Effector CD4-positive, alpha-beta T cell (primary cell): ENCODE measurements at places on chromosomes 3 and 15.

DNA sequence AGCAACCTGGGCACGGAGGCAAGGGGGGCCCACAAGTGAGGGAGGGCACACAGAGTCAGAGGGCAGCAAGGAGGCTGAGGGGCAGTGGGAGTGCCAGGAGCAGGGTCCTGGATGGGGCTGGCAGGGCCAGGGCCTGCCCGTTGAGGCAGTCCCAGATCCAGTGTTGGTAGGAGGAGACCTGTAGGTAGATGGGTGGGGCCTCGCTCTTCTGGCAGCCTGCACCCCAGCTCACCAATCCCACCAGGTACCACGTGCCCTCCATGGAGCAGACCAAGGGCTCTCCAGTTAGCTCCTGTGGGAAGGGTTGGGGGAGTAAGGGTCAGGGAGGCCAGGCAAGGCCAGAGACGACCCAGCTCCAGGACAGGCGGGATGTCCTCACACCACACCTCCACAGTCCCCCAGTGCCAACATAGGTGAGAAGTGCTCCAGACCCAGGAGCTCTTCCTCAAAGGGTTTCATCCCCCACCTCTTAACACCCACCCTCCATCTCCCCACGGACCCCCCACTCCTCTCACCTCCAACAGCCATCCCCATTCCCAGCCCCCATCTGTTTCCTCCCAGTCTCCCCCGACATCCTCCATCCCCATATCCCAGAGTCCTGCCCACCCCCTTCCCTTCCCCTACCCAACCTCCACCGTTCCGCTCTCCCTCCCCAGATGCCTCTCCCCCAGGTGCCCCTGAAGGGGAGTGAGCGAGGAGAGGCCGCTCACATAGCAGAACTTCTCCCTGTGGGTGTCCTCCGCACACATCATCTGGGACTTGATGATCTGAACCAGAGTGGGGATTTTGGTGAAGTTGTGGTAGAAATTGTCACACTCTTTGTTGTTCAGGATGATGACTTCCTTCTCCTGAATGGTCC lies 5.2 kb downstream of the PRSS50 start:
- no peak for DNase-seq

DNA sequence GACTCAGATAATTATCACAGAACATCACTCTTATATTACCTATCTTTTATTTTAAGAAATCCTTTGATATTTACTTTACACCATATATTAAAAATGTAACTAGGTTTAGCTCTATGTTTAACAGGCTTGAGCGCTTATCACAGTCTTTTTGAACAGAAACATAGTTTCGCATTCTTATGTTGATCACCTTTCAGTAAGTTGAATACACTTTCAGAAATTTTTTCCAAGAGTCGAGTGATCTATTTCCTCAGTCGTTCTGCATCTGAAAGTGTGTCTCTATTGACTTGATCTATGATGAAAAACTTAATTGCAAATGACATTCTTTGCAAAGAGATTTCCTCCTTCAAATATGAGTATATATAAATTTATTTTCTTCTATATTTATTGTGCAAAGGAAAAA lies 516.6 kb upstream of the KCNMB2 start:
- no peak for DNase-seq

GRCh38 chr3:66456711-66457173 lies 44.1 kb downstream of the LRIG1 start:
- no peak for DNase-seq

DNA sequence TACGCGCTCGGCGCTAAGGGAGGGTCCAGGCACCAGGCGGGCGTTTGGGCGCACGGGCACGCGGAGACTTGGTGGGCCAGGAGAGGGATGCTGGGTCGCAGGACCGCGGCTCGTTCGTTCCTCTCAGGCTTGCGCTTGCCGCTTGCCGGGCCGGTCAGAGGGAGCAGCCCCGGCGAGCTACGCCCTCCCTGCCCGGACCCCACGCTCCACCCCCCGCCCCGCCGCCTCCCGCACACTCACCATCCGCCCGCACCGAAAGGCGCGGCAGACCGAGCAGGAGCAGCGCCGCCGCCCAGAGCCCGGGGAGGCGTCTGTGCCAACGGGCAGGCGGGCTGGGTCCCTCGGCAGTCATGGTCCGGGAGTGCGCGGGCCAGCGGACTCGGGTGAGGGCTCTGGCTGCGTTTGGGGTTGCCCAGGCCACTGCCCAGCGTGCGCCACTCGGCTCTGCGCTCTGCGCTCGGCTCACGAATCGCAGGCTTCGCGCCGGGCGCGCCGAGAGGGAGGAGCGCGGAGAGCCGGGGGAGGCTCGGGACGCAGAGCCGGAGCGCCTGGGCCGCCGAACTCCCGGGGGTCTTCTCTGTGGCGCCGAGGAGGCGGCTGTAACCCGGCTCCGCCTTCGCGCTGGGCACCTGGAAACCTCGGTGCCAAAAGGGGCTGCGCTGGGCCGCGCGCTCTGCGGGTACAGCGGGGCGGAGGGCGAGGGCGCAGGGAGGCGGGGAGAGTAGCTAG lies at the start of gene SUSD5:
TSS of gene SUSD5 (minus strand) at position 365 of the 729 bp plus-strand sequence. CDS start at position 352, 13 bp downstream.
- no peak for DNase-seq

GRCh38 chr3:152113992-152114651 lies 154.6 kb upstream of the MBNL1 start:
- no peak for DNase-seq

DNA sequence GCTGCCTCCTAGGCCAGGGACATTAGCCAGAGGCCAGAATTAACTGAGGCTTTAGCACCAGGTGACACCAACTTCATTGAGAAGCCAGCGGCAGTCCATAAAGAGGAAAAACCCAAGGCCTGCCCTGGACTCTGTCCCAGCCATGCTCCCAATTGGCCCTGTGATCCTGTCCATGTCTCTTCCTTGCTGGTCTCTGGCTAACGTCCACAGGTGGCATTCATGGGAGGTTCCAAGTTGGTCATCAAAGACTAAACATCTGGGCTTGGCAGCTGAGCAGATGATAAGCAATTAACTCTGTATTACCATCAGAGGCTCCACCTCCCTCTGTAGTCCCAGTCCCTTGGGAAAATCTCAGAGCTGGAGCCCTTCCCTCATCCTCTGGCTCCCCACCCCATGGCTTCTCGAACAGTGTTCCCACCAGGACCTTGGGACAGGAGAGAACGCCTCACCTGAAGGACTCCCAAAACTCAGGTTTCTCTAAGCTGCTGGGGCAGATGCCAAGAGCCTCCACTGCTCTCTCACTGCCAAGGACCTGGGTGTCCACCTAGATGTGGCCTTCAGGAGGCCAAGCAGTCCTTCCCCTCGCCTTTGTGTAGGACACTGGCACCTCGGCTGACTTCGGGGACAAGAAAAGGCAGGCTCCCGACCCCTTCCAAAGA lies 40.4 kb downstream of the GOLGA6A start:
- DNase-seq: no peak

DNA sequence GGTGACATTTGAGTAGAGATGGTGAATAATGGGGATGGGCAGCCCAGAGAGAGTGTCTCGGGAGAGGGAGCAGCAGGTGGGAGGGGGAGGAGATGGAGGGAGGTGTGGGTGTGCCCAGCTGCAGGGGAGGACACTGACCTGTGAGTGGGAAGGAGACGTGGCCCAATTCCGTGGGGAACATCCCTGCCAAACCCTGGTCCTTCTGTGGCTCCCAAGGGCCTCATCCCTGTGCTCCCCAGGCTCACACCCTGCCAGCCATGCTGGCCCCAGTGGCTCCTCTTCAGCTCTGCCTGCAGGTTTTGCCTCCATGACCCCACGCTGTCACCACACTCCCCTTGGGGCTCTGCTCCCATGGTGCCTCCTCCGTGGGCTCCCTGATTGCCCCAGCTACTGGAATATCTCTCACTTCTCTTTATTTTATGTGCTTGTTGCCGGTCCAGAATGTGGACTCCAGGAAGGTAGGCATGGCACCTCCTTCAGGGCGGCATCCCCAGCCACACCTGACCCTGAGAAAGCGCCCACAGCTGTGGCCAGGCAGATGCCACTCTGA lies 7.0 kb downstream of the CFAP100 start:
- DNase-seq: no peak

- DNase-seq: no peak
Measured at GRCh38 chr3:62368705-62369475, 4.5 kb downstream of the FEZF2 start.

DNA sequence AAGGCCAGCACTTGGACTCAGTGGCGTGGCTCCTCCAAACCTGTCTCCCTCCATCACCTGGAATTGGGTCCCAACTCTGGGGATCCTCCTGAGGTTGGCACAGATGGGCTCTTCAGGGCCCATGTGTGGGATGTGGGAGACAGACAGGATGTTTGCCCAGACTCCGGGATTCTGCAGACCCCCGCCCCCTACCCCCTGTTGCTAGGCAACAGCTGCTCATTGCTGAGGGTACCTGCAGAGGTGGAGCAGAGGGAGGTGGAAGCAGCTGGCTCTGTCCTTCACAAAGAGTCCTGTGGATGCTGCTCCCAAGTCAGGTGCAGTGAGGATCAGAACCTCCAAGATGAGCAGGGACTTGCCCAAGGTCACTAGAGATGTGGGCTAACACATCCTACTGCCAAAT lies 40.0 kb upstream of the SLC6A1 start:
- DNase-seq: no peak

- DNase-seq: no peak
Measured at GRCh38 chr3:43659250-43659880, 31.4 kb upstream of the ABHD5 start.

DNA sequence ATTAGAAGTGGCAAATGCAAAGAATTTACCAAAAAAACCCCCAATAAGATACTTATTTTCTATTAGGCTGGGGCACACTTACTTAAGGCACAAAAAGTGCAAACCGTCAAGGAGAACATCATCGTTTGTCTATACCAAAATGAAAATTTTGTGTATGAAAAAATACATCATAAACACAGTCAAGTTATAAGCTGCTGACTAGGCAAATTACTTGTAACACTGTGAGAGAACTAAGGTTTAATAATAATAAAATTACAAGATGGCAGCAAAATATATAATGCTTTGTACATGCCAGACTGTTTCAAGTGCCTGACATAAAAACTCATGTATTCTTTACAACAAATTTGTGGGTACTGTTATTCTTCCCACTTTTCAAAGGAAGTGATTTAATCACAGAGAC lies 297.2 kb upstream of the CRBN start:
- no peak for DNase-seq

DNA sequence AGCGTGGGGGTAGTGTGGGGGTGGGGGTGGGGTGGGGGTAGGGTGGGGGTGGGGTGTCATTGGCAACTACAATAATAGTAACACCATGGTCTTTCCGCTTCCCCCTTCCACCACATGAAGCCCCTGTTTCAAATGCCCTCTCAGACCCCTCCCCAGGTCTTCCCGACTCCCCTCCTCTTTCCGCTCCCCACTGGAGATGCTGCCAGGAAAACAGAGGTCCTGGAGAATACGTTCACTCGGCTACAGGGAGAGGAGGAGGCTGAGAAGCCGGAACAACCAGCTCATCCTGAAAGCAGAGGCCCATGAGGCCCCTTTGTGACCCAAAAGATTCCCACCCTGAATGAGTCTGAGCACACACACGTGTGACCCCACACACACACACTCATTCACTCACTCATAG lies 75.4 kb downstream of the CPN2 start:
- no peak for DNase-seq

DNA sequence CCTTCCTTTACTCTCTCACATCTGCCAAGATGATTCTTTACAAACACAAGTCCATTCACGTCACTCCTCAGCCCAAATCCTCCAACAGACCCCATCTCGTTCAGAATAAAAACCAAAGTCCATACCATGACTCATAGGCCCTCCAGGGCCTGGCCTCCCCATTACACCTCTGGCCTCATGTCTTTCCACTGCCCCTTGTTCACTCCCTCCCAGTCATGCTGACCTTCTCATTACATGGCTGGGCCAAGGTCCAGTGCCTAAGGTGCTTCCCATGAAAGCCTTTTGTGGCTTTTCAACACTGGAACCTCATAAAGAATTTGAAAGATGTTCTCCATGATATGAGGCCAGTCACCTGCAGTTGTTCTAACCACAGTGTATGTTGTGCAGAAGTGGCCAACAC lies 44.5 kb downstream of the NEK10 start:
- no peak for DNase-seq

- no peak for DNase-seq
Measured at GRCh38 chr15:62895905-62896316, 146.6 kb upstream of the TPM1 start.

DNA sequence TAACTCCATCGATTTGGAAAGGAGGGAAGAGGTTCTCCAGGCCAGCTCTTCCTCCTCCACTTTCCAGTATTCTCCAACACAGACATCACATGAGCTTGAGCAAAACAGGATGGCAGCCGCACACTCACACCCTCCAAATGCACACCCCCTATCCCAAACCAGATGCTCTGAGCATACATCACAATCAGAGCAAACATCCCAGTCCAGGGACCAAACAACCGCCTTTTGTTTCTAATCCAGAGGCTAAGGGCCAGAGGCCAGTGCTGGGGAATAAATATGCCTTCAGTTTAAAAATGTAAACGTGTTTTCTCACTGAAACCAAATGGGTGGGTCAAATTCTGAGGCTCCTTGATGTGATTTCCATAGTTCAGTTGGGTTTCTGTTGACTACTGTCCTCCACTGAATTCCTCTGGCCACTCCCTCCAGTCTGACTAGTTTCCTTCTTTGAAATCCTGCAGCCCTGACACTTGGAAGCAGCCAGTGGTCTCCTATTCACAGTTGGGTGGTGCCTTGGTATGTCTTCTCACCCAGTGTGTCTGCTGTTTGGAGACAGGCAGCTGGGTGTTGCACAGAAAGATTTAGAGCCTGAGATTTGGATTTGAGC lies 19.2 kb upstream of the MFGE8 start:
- no peak for DNase-seq

- no peak for DNase-seq
Measured at GRCh38 chr3:182138393-182138792, 426.7 kb downstream of the SOX2 start.

- DNase-seq: no peak
Measured at GRCh38 chr3:109234300-109234699, 82.0 kb downstream of the DPPA2 start.

DNA sequence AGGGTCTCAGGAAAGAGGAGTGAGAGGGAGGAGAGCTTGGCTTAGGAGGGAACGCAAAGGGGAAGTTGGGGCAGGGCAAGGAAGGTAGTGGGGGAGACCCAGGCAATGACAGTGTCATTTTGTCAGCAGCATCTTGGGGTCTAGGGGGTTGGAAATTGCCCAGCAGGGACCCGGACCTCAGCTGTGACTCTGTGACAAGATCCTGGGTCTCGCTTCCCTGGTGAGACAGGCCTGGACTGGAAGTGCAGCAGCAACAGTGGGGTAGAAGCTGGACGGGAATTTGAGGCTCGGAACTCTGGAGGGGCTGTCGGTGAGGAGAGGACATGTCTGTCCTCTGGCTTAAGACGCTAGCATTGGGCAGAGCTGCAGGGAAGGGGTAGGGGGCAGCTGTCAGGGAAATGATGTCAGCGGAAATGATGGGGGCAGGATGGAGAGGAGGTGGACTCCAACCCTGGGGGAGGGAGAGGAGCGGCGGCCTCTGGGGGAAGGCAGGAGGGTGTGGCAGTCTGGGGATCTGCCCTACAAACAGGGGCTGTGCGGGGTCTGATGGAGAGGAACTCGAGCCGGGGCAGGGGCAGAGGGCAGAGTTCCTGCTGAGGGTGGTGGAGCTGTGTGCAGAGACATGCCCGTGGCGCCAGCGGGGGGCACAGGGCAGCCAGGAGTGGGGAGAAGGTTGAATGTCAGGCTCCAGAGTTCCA lies 12.3 kb downstream of the ANPEP start:
- no peak for DNase-seq
